ENCODE measurements at places on chromosomes 6 and 20. TPM values are rescaled to one million over a fixed set of nuclear protein-coding genes. Genes with fewer than 3 reads are reported as not detected.

The ATP9A gene
- total RNA-seq = 49.0 TPM

The CLPSL2 gene
- total RNA-seq = not detected

The HCK gene
- 28.6 TPM for total RNA-seq

The ACSS1 gene
- 23.4 TPM for total RNA-seq

The SMPDL3A gene
- 8.5 TPM for total RNA-seq

The PACSIN1 gene
- 0.84 TPM for total RNA-seq

The FOXA2 gene
- not detected for total RNA-seq

The HSPA1L gene
- 1.9 TPM for total RNA-seq

The ARMH2 gene
- not detected for total RNA-seq

The ENPP3 gene
- total RNA-seq = 0.26 TPM

The PGK2 gene
- total RNA-seq = not detected

The TUBB2B gene
- total RNA-seq = 5.6 TPM

The TRIM10 gene
- not detected for total RNA-seq

The BTN3A1 gene
- total RNA-seq = 40.7 TPM

The HLA-DOA gene
- total RNA-seq = 16.7 TPM

The TBC1D32 gene
- 7.5 TPM for total RNA-seq

The RNF182 gene
- 0.60 TPM for total RNA-seq

The PHF20 gene
- 48.7 TPM for total RNA-seq

The DST gene
- 578 TPM for total RNA-seq

The SLC17A1 gene
- total RNA-seq = not detected

The SLC32A1 gene
- not detected for total RNA-seq

The TBC1D7 gene
- total RNA-seq = 9.9 TPM

The DEFB112 gene
- not detected for total RNA-seq

The CLPSL1 gene
- not detected for total RNA-seq

Measured in aorta (tissue), 5 donors.